ENCODE measurements at places on chromosomes 5 and 9. TPM values are rescaled to one million over a fixed set of nuclear protein-coding genes. Genes with fewer than 3 reads are reported as not detected.

The CCDC180 gene
- 0.36 TPM for total RNA-seq

The IRGM gene
- total RNA-seq = not detected

The PCDHA4 gene
- 1.5 TPM for total RNA-seq

The IFNA21 gene
- not detected for total RNA-seq

The PCDHB9 gene
- total RNA-seq = 0.26 TPM

The SPAG8 gene
- total RNA-seq = 0.56 TPM

The PCDHGA6 gene
- 0.24 TPM for total RNA-seq

The ORM2 gene
- not detected for total RNA-seq

The DNM1 gene
- total RNA-seq = 89.0 TPM

The CD274 gene
- 1.4 TPM for total RNA-seq

The GBGT1 gene
- total RNA-seq = 2.1 TPM

The EQTN gene
- total RNA-seq = 0.22 TPM

The TRIM36 gene
- total RNA-seq = 1.5 TPM

The CDHR2 gene
- total RNA-seq = 0.19 TPM

The PURA gene
- total RNA-seq = 4.9 TPM

The SV2C gene
- not detected for total RNA-seq

The ZDHHC11B gene
- 1.5 TPM for total RNA-seq

The IFNA2 gene
- not detected for total RNA-seq

The FIBCD1 gene
- 19.2 TPM for total RNA-seq

The F2RL1 gene
- 265 TPM for total RNA-seq

The CD14 gene
- 3.4 TPM for total RNA-seq
